Stimulated activated CD4-positive, alpha-beta T cell treated with anti-CD3 and anti-CD28 coated beads, TNF-alpha, amount 100 ng/mL, for 4 hours (primary cell): ENCODE measurements at places on chromosomes 7 and 10.

DNA sequence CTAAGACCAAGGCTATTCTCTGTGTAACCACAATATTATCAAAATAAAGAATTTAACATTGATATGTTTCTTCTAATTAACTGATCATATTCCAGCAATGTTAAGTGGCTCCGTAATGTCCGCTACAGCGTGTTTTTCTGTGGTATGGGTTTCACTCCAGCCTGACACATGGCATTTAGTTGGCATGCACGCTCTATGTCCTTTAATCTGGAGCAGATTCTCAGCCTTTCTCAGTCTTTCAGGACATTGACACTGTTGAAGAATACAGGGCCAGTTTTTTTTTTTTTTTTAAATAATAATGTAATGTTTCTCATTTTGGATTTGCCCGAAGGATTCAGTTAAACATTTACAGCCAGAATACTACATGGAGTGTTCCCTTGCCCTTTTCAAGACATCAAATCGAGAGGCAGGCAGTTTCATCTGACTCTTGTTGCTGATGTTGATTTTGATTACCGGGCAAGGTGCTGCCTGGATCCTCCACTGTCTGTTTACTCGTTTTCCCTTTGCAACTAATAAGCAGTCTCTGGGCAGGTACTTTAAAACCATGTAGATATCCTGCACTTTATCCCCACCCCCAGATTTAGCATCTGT lies 97.5 kb upstream of the GJD4 start:
- no peak for DNase-seq

DNA sequence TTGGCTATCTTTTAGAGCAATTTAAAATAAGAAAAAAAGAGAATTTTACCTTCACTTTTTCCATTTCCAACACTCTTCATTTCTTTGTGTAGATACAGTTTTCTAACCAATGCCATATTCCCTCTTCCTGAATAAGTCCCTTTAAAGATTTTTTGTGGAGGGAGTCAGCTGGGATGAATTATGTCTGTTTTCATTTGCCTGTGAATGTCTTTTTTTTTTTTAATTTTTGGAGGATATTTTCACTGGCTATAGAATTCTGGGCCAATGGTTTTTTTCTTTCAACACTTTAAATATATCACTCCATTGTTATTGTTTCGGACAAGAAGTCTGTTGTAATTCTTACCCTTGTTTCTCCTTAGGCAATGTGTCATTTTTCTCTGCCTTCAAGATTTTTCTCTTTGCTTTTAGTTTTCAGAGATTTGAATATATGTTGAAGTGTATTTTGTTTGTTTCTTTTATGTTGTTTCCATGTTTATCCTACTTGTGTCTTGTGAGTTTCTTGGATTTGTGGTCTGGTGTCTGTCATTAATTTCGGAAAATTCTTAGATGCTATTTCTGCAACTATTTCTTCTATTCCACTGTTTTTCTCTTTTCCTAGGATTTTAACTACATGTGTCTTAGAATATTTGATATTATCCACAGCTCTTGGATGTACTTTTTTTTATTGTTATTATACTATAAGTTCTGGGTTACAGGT lies 20.0 kb upstream of the CXCL12 start:
- DNase-seq = no peak

- DNase-seq = no peak
Observed at GRCh38 chr10:4532467-4532866, 293.5 kb upstream of the AKR1E2 start.

DNA sequence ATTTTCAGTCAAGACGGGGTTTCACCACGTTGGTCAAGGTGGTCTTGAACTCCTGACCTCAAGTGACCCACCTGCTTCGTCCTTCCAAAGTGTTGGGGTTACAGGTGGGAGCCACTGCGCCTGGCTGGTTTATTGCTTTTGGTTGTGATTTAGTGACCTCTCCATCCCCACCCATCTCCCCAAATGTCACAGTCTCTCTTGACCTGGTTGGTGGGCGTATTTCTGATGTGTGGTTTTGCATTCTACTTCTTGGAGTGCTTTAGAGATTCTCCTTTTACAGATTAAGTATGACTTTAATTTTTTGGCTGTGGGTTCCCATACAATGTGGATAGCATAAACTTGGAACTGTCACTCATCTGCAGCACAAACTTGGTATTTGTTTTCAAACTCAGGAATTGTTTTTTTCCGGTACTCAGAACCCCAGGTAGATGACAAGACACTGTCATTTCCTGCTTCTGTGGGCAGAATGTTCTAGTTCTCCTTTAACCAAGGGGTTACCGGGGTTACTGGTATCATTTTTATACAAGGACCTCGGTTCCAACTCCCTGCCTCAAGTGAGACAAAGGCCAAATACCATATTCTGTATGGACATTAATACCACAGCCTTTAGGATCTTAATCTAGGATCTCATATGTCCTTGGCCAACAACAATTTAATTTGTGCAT lies 50.5 kb downstream of the MRC1 start:
- no peak for DNase-seq

- DNase-seq = no peak
Observed at GRCh38 chr10:125283191-125283835, 123.0 kb upstream of the CTBP2 start.

DNA sequence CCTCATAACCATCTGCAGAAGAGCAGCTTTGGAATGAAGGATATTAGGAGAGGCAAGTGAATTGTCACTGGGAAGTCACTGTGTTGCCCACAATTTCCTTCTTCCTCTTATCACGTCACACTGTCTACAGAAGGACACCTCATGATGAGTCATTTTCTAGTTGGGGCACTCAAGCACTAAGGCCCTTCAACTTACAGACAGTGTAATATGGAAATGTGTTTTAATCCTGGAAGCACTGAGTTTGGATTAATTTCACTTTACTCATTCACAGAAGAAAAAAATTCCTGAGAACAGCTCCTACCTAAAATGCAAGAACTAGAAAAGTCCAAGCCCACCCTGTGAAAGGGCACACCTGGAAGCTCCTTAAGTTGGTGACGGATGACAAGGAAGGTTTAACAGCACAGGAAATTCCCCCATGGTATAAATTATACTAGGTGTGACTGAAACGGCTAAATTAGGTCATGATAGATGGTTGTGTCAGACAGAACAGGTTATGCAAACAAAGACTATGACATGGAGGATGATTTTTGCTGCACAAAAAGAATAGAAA lies 56.6 kb downstream of the PARD3 start:
- DNase-seq = no peak
